ENCODE measurements at places on chromosomes 7 and 10. TPM values are rescaled to one million over a fixed set of nuclear protein-coding genes. Genes with fewer than 3 reads are reported as not detected.

MMP21 gene
- total RNA-seq: not detected

DNA sequence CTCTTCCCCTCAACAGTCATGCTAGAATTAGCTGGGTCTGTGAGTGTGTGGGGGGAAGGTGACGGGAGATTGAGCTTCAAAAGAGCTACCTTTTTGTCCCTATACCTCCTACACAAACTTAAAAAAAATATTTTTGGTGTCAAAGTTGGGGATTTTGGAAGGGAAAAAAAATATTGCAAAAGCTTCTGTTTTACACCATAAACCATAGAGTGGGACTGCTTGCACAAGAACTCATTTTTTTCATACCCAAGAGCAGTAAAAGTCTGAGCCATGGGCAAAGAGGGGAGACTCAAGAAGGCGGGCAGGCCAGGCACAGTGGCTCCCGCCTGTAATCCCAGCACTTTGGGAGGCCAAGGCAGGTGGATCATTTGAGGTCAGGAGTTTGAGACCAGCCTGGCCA lies 9.4 kb upstream of the ZDHHC4 start:
- H3K27ac ChIP-seq: no peak overlapping the region
- no peak for DNase-seq
- H3K36me3 ChIP-seq: no peaks in the 10 kb centered on the region
- H3K27me3 ChIP-seq: no peaks in the 10 kb centered on the region
- no peaks in the 10 kb centered on the region for H3K4me1 ChIP-seq

DNA sequence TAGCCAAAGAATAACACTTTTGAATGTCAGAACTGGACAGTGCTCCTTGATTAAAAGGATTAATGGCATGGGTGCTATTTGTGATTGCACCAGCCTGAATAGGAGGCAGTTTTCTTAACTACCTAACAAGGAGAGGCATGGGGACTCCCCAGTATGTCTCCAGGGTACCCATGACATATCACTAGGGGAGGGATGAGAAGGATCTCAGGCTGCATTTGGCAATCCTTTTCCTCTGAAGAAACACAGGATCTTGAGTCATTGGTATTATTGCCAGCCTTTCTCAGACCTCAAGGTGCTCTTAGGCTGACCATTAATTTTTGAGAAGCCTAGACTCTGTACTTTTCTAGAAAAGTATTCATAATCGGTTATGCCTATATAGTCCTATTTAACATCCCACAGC lies 77.5 kb upstream of the NPVF start:
- H3K27ac ChIP-seq: no peak overlapping the region
- DNase-seq: no peak
- no peaks in the 10 kb centered on the region for H3K36me3 ChIP-seq
- H3K4me1 ChIP-seq: no peaks in the 10 kb centered on the region

CPXM2 gene
- not detected for total RNA-seq

FOXI2 gene
- not detected for total RNA-seq

GRCh38 chr7:54179321-54180029 lies 362.7 kb upstream of the VSTM2A start:
- H3K27me3 ChIP-seq: no peaks in the 10 kb centered on the region
- no peak overlapping the region for H3K4me3 ChIP-seq
- H3K36me3 ChIP-seq: peaks cover 1% of the 10 kb centered on the region
- no peaks in the 10 kb centered on the region for H3K4me1 ChIP-seq
- no peak overlapping the region for H3K27ac ChIP-seq

CHCHD3 gene
- total RNA-seq: 75.5 TPM

SRGN gene
- 902 TPM for total RNA-seq

DNA sequence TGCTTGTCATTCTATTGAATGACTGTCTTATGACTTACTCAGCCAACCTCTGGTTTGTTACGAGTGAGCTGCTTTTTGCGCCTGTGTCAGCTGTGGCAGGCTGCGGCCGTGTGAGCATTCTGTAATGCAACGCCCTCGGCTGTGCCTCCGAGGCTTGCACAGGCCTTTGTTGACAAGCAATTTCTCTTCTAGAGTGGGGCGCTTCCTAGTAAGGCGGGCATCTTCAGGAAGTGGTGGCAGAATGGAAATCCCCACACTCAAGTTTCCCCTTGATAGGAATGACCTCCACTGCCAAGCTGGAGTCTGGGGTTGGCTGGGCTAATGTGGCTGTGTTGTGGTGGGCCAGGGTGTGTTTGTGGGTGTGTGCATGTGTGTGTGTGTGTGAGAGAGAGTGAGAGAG lies 20.2 kb upstream of the TMEM178B start:
- peak overlapping the region; percentile 39 for H3K4me3 ChIP-seq
- H3K27ac ChIP-seq: peak overlapping the region; percentile 44
- H3K36me3 ChIP-seq: peaks cover 2% of the 10 kb centered on the region
- H3K27me3 ChIP-seq: peaks cover 9% of the 10 kb centered on the region
- DNase-seq: peak; percentile 68

CLDN12 gene
- total RNA-seq: 11.2 TPM

DNA sequence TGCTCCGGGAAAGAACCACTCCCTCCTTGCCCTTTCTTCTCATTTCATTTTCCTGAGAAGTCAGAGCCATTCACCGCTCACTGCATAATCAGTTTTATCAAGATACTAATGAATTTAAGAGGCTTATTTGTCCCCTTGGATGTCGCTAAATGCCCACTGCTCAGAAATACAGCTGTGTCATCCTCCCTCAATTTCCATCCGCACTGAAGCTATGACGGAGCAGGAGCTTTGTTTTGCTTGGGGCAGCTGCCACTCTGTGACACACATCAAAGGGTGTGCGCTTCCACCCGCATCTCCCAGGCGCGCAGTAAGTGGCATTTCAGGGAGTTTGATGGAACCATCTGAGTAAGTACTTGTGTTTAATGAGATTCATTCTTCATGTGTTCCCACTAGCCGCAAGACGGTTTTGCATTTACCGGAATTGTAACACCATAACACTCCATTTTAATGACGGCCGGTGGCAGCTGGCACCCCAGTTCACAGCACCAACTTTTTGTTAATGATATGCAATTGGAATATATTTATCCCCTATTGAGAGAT lies 103.8 kb upstream of the PARD3 start:
- no peak overlapping the region for H3K27ac ChIP-seq
- no peak for DNase-seq
- no peak overlapping the region for H3K4me3 ChIP-seq
- no peaks in the 10 kb centered on the region for H3K27me3 ChIP-seq
- H3K36me3 ChIP-seq: no peaks in the 10 kb centered on the region
- no peaks in the 10 kb centered on the region for H3K4me1 ChIP-seq

GRCh38 chr7:121116396-121116795 lies 127.9 kb downstream of the CPED1 start:
- no peak overlapping the region for H3K4me3 ChIP-seq
- H3K36me3 ChIP-seq: no peaks in the 10 kb centered on the region
- no peak for DNase-seq
- H3K27me3 ChIP-seq: peaks cover 8% of the 10 kb centered on the region

CRYGN gene
- total RNA-seq: 0.53 TPM

SPDYE9 gene
- total RNA-seq: not detected

GRCh38 chr7:135763261-135763660 lies 14.6 kb upstream of the FAM180A start:
- peaks cover 43% of the 10 kb centered on the region for H3K27me3 ChIP-seq
- DNase-seq: no peak
- H3K4me1 ChIP-seq: no peaks in the 10 kb centered on the region
- H3K4me3 ChIP-seq: no peak overlapping the region
- no peaks in the 10 kb centered on the region for H3K36me3 ChIP-seq

TEX47 gene
- total RNA-seq: not detected

PLPP4 gene
- not detected for total RNA-seq

DNA sequence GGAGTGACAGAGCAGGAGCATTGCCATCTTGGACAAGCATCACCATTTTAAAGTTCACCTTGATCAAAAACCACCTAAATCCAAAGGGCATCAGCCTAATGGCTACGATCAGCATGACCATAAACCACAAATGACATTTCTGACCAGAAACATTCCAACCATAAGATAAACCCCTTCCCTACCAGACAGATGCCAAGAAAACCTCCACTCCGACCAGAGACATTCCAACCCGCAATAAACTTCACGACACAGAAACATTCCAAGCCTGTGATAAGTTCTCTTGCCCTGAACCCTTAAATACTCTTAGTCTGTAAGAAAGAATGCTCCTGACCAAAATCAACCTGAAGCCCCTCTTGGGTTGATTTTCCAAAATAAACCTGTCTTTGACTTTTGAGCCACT lies 606.9 kb downstream of the POM121L12 start:
- H3K4me3 ChIP-seq: no peak overlapping the region
- no peaks in the 10 kb centered on the region for H3K4me1 ChIP-seq
- no peaks in the 10 kb centered on the region for H3K27me3 ChIP-seq
- DNase-seq: no peak
- H3K27ac ChIP-seq: no peak overlapping the region

GRCh38 chr10:91032611-91033206 lies 111.8 kb upstream of the ANKRD1 start:
- no peak for DNase-seq
- peaks cover 2% of the 10 kb centered on the region for H3K36me3 ChIP-seq
- no peak overlapping the region for H3K4me3 ChIP-seq
- peaks cover 21% of the 10 kb centered on the region for H3K4me1 ChIP-seq
- no peaks in the 10 kb centered on the region for H3K27me3 ChIP-seq

DNA sequence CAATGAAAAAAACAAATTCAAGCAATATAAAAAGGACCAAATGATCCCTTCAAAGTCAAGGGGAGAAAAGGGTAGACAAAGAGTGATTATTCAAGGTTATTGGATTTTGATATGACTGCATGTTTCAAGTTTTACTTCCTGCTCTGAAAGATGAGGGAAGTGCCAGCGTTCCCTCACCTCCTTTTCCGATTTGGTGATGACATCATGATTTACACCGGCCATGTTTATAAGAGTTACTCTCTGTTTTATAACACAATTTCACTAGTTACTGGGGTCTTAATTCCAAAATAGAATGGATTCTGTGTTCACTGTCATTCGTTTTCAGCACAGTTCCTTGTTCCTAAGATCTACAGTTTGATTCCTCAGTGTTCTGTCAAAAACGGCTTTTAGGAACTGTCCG lies 60.5 kb upstream of the CPXM2 start:
- peaks cover 20% of the 10 kb centered on the region for H3K27me3 ChIP-seq
- no peak for DNase-seq
- no peaks in the 10 kb centered on the region for H3K36me3 ChIP-seq
- H3K4me3 ChIP-seq: no peak overlapping the region
- H3K4me1 ChIP-seq: no peaks in the 10 kb centered on the region

All from activated T-cell treated with anti-CD3 and anti-CD28 coated beads, Interleukin-2, amount 50 U/mL, for 72 hours (primary cell).